ENCODE measurements at places on chromosomes 12 and 14.

DNA sequence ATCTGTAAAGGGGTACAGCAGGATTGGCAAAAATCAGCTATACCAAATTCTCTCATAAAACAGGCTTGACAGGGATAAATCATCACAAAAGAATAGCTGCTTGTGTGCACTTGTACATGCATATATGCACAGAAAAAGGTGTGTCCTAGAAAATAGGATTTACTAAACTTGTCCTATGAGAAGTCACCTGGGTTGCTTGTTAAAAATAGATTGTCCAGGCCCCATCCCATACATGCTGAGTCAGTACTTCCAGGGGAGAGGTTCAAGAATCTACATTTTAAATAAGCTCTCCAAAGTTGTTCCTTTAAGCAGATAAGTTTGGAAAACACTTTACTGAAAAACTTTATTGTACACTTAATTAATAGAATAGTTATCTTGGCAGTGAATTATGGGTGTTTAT, 123.1 kb downstream of the ANO6 start:
- no peak for DNase-seq

GRCh38 chr12:23899434-23899833, 50.0 kb downstream of the SOX5 start:
- no peak for DNase-seq

DNA sequence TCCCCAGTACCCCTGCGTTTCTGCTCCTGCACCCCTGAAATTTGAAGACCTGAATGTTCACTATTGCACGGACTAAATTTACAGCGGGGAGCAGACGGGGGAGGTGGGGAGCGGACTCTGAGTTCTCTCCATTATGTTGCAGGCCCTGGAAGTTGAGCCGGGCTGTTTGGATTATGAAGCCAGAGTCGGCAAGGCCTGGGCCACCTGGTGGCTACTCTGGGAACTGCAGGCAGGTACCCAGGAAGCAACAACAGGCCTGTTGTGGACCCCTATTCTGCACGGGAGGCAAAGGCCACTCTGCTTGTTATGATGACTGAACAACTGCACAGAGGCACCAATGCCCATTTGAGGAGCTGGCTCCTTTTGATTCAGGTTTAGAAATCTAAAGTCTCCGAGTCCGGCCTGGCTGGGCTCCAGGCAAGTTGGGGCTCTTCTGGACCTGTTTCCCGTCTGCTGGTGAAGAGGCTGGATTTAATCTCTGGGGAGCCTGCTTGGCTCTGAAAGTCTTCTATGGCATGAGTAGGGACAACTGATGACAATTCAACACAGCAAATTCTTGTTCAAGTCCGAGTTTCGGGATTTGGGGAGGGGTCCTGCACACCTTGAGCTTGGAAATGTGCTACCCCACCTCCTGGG, 34.1 kb upstream of the FAM181A start:
- peak; percentile 88 for DNase-seq

- DNase-seq, result peak; percentile 6
Observed at GRCh38 chr14:76710056-76711010, 50.9 kb upstream of the VASH1 start.

- no peak for DNase-seq
Observed at GRCh38 chr14:75258079-75258802, 20.4 kb upstream of the FOS start.

GRCh38 chr14:60670989-60671388, 21.7 kb upstream of the SIX1 start:
- no peak for DNase-seq

GRCh38 chr12:113048716-113049127, 7.8 kb upstream of the DTX1 start:
- DNase-seq, result no peak

- DNase-seq, result no peak
Observed at GRCh38 chr12:131830335-131830913, 2.2 kb downstream of the MMP17 start.

- no peak for DNase-seq
Observed at GRCh38 chr12:18975933-18976332, 153.6 kb upstream of the PLEKHA5 start.

DNA sequence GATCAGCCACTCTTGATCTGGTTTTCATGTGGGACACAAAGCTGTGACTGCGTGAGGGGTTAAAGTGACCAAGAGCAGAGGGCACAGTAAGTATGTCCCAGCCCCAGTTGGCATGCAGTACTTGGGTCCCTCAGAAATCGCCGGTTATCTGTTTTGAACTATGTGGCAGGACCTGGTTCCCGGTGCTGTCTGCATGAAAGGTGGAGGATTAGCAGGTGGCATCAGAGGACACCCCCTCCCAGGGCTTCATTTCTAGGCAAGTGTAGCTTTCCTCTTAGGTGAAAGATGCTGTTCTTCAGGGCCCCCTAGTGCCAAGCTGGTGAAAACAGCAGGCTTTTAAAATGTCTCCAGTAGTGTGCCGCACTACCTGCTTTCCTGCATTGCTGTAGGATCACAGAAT, 57.1 kb downstream of the ATG14 start:
- DNase-seq, result no peak

DNA sequence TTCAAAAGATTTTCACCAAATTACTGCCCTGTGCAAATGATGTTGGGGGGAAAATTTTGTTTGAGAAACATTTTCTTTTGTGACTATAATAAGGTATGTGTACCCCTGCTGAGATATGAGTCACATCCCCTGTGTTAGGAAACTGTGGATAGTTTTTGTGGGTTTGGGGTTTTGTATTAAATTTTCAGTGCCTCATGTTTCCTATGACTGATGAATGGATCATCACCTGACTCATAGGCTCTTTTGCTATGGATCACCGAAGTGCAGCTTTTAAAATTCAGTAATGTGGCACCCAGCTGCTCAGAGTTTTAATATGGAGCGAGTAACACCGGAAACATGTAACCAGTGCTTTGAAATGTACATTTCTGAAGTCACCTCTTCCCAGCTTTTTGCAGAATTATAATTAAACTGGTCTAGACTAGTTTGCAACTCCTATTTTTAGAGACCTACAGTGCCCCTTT, 167.4 kb upstream of the HMGA2 start:
- no peak for DNase-seq

DNA sequence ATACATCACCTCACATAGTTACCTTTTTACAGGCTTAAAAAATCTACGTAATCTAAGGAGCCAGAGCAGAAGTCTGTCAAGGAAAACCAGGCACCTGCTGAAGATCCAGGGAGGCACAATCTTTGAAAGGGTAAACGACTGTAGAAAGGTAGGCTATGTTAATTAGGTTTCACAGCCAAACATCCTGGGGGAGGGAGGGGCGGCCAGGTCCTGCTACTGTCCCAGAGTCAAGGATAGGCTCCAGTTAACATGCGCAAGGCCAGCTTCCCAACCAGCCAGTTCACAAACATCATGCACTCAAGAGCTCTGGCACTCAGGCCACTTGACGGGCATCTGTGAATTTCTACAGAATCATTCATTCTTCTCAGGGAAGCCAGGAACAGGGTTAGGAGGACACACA, 22.9 kb downstream of the NIN start:
- DNase-seq, result no peak

All from type B pancreatic cell (in vitro differentiated cells).